ENCODE measurements at places on chromosomes 7 and 10.

DNA sequence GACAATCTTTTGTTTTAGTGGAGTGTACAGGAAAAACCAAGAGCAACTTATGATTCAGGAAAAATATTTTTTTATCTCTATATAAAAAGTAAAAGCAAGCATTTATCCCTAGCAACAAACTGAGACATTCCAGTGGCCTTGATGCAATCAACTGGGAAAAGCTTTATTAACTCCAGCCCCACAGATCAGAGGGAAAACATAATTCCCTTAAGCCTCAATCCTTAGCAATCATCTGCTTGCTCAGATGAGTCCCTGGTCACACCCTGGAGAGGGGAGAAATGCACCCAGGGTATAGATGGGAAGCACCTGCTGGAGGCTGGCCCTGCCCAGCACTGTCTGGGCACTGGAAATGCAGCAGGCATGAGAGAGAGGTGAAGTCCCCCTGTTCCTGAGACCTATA, 636.6 kb downstream of the TNS3 start:
- DNase-seq, result no peak

DNA sequence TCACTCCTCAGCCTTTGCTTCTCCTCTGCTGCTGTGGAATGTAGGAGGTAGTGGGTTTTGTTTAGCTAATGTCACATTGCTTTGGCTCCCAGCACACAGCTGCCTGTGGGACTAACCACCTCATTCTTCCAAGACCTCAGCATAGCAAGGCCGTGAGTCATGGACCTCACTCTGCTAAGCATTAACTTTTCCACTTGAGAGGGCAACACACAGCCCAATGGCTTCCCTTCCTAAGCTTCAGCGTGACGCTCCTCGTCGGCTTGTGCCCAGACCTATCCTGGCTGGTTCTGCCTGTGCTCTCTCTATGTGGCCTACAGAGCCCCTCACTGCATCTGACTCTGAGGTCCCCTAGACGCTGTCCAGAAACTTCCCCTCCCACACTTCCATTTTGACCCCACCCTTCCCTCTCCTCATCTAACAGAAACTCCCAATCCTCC, 23.3 kb downstream of the MYOF start:
- DNase-seq, result no peak

GRCh38 chr7:109322833-109323232, 753.2 kb downstream of the DNAJB9 start:
- DNase-seq, result no peak

- no peak for DNase-seq
Measured at GRCh38 chr7:146146831-146147486, 30.4 kb downstream of the CNTNAP2 start.

DNA sequence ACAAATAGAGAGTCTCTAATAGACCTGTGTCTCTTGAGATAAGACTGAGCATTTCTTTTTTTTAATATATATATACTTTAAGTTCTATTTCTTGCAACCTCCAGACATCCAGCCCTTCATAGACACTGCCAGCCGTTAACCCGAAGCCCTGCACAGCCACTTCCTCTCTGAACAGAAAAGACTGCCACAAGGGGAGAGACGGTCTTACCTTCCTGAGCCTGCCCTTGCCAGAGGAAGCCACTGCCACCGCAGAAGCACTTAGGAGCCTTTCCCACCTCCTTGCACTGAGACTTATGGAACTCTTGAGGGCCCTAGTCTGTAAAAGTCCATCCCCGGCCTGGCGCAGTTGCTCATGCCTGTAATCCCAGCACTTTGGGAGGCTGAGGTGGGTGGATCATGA, 31.8 kb upstream of the PRSS1 start:
- DNase-seq, result no peak

DNA sequence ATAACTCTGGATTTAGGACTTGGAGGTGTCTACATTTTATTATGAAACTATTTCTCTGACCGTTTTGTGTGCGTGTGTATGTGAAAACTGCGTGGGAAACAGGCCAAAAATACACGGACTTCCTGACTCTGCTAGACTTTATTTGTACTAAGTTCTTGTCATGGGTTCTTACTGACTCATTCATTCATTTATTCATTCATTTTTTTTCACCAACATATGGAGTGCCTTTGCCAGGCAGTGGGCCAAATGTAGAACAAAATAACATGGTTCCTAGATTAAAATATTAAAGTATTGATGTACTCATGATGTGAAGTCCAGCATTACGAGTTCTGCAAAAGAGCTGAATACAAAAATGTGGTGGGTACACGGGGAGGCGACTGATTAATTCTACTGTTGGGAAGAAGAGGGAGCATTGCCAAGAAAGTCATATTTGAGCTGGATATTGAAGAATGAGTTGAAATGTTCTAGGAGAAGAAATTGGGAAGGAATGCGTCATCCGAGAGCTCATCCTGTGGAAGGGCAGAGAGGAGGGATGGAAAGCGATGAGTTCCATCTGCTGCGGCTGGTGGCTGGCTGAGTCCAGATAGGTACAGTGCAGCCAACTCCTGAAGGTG, 24.6 kb downstream of the CACNB2 start:
- no peak for DNase-seq

DNA sequence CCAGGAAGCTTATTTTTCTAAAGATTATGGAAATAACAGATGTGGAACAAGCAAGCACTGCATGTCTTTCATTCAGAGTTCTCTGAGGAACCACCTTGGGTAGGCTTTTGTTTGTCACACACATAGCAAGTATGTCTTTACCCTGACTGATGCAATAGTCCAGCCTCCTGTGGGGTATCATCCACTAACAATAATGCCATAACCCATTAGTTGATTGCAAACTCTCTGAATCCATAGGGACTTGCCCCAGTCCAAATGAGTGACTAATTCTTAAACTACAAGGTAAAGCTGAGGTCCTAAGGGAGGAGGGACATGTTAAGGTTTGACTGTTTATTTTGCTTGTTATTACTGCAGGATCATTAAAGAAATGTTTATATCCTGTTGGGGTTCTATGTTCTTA, 151.4 kb upstream of the PRPS1L1 start:
- DNase-seq, result no peak

All from stimulated activated CD8-positive, alpha-beta memory T cell treated with anti-CD3 and anti-CD28 coated beads, Interleukin-7, amount 100 ng/mL, for 1 hour (primary cell).